RWPE1 (cell line): ENCODE measurements at places on chromosomes 4 and X.
A peak's percentile ranks its signal among the peaks of the same experiment; 100 is the strongest.

DNA sequence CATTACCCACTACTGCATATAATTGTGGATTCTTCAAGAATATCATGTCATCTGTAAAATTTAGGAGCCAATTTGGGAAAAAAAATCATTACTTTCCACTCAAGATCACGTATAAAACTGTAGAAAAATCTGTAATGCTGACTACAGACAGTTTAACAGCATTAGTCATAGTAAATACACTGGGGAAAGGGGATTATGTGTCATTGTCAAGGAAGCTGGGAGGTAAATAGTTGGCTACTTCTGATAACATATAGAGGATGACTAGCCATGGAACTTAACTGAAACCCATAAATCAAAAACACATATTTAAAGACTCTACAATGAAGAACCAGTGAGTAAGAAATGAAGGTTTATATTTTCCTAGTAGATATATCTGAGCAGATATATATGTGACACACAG is 1666.4 kb upstream of the IGFBP7 start:
- DNase-seq: peak; percentile 67

- no peak for DNase-seq
Observed at GRCh38 chr4:189823591-189823990, 117.1 kb upstream of the FRG1 start.

DNA sequence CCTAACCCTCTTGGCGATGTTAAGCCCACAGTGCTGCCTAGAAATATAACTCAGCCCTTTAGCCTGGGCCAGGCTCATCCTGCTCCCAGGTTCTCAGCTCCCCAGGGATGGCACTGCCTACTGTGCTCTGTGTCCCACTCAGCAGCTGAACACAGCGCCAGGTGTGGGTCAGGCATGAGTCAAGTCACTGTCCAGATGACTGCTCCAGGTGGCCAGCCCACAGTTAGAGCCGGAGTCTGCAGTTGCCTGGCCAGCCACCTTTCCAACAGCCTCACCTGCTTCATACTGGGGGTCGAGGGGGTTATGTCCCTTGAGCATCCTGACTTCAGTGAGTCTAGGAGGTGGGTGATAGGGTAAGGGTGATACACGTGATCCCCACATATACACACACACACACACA is 48.4 kb downstream of the TBC1D14 start:
- DNase-seq: no peak

GRCh38 chrX:68895341-68895755 is 66.5 kb downstream of the EFNB1 start:
- DNase-seq: peak; percentile 45

DNA sequence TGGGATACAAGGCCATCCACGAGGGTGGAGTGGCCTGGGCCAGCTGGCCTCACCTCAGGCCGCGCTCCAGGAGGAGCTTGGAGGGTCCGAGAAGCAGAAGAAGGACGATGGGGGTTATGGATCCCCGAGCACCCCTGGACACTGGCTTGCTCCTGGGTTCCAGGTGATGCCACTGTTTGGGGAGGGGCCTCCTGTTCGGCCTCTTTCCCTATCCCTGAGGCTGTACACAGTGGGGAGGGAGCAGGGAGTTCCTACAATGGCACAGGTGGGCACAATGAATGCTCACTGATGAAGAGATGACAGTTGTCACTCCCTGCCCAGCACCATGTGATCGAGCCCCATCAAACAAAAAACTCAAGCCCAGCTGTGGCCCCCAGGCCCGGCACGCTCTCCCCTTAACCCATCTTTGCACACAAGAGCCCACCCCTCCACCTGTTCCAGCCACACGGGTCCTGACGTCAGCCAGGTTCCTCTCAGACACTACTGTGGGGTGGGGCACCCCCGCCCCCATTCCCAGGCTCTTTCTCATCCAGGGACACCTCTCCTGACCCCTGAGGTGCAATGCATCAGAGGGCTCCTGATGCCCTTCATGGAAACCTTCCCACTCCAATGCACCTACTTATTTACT is 70.3 kb downstream of the WFS1 start:
- DNase-seq: no peak
